Ovary (tissue), 10 donors: ENCODE measurements at places on chromosomes 2 and 18. TPM values are rescaled to one million over a fixed set of nuclear protein-coding genes. Genes with fewer than 3 reads are reported as not detected.

INO80D gene
- 23.9 TPM for total RNA-seq

DNA sequence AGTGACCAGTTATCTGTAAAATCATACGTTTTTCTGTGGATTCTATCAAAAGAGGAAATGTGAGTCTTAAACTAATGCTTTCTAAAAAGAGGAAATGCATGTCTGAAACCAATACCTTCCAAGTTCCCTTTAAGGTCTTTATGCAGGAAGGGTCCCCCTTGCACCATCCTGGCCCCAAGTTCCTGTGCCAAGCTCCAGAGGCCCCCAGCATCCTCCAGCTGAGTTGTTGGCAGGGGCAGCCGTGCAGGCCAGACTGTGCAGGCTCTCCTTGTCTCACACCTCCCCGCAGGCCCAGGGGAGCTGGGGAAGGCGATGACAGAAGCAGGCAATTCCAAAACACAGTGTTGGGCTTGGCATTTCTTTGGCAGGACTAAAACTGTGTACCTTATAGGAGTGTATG lies 39.2 kb downstream of the DPYSL5 start:
- no peak for DNase-seq

DNA sequence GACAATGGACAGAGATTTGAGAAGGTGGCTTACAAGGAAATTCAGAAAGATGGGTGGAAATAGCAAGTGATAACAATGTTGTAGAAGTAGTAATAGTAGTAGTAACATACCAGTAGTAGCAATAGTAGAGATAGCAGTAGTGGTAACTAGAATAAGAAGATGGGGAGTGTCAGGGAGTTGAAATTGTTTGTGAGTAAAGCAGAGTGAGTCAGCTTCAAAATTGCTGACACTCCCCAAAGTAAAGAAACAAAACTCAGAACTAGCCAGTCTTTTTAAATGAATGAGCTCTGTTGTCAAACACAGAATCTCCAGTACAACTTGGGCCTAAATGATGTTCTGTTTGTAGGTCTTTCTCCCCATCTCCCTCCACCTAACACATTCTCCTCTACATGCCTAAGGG lies 1040.9 kb downstream of the CBLN2 start:
- no peak for DNase-seq

GRCh38 chr2:160869411-160869810 lies 290.8 kb upstream of the TANK start:
- no peak for DNase-seq

- DNase-seq, result no peak
Measured at GRCh38 chr18:57544936-57545660, 41.4 kb downstream of the FECH start.

DNA sequence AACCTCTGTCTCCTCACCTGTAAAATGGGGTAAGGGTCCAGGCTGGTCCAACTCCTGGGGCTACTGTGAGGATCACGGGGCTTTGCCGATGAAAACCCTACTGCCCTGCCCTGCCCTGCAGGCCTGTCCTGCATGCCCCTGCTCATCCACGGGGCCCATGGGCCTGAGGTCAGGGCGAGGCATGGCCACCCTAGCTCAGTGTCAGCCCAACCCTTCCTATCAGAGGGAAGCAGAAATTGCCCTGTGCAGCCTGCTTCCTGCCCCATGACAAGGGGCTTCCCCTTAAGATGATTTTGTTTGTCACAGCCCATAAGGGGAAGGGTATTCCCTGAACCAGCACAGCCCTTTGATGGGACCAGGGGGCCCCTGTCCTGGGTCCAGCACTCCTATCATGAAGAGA lies 353.6 kb upstream of the ID2 start:
- no peak for DNase-seq

GRCh38 chr18:63149302-63149587 lies 170.3 kb downstream of the BCL2 start:
- DNase-seq, result no peak

GRCh38 chr2:15170070-15170775 lies 390.9 kb downstream of the NBAS start:
- no peak for DNase-seq

- DNase-seq, result no peak
Measured at GRCh38 chr2:115574667-115575066, 1132.2 kb downstream of the DPP10 start.
